Naive thymus-derived CD8-positive, alpha-beta T cell (primary cell): ENCODE measurements at places on chromosomes 7 and 10. TPM values are rescaled to one million over a fixed set of nuclear protein-coding genes. Genes with fewer than 3 reads are reported as not detected.

The KLF14 gene
- not detected for total RNA-seq

DNA sequence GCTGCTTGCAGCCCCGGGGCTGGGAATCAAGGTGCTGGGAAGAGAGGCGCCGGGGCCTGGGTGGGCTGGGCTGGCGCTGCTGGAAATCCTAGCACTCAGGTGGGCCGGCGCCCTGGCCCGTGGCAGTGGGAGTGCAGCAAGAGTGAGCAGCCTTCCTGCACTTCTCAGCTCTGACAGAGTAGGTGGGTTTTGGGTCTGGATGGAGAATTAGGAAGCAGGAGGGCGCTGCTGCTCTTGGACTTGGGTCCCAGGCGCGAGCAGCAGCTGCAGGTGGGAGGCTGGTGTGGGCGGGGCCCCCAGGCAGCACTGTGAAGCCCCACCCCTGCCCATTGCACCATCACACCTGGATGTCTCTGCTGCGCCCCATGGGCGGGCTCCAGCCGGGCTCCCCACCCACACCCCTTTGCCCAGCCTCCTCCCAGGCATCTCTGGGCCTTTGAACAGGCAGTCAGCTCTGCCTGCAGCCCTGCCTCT, 6.0 kb downstream of the BRI3 start:
- DNase-seq = no peak

DNA sequence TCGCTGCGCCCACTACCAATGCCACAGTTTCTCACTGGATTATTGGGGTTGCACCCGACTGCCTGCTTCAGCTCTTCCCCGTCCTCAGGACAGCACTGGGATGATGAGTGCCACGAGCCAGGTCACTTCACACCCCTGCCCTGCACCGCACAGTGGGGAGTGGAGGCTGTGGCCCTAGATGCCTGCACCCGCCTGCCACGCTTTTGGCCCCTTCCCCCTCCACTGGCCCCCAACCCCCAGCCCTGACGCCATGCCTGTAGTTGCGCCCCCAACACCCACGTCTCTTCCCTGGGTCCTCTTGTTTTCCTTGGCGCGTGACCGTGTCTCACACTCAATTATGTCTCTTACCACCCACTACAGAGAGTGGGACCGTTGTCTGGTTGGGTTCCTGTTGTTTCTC, 134.3 kb downstream of the VIPR2 start:
- DNase-seq = no peak

- DNase-seq = no peak
Measured at GRCh38 chr10:6072215-6072934, 10.2 kb upstream of the IL2RA start.
